ENCODE measurements at places on chromosomes 4 and X.

GRCh38 chr4:104248726-104249125, 246.0 kb downstream of the CXXC4 start:
- DNase-seq, result no peak

- DNase-seq, result no peak
Measured at GRCh38 chr4:24742773-24743172, 52.6 kb upstream of the SOD3 start.

- DNase-seq, result no peak
Measured at GRCh38 chrX:103846386-103846785, 14.3 kb upstream of the RAB9B start.

DNA sequence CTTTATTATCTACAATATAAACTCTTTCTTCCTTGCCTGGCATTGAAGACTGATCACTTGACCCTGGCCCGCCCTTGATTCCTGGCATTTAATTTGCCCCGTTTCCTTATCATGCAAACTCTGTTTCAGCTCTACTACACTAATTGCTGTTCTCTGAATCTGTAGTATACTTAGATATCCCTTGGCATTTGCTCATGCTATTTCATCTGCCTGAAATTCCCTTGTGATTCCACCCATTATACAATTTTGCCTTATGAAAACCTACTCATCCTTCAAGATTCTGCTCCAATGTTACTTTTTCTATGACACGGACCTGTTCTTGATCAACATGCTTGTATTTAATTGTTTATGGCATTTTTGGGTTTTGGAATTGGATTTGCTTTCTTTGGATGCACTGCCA, 459.9 kb upstream of the AMOT start:
- DNase-seq, result no peak

- no peak for DNase-seq
Measured at GRCh38 chr4:60020389-60020788, 1179.7 kb upstream of the ADGRL3 start.

GRCh38 chr4:102862016-102862415, 6.8 kb upstream of the CISD2 start:
- DNase-seq, result no peak

- no peak for DNase-seq
Measured at GRCh38 chrX:130834149-130834548, 68.9 kb downstream of the ENOX2 start.

GRCh38 chr4:71188156-71188640, 150.6 kb upstream of the SLC4A4 start:
- DNase-seq, result no peak

- no peak for DNase-seq
Measured at GRCh38 chr4:88276952-88277710, 7.2 kb downstream of the PPM1K start.

GRCh38 chrX:69615779-69616456, at the start of gene EDA:
Gene EDA (plus strand): TSS chrX:69616113.
- no peak for DNase-seq

DNA sequence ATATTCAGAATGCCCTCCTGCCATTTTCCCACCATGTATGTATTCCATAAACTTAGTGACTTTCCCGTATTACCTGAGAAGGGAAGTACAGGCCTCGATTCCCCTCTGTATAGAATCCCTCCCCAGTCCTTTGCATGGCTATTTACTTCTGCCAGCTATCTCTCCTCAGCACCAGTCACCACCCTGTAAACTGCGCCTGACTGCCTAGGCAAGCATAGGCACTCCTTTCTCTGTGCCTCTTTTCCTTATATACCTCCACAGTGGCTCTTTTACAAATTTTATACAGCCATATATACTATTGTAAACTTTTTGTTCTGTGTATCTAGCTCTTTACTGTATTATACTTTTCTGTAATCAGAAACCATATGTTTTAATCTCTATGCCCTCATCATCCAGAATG, 130.9 kb upstream of the TET2 start:
- DNase-seq, result no peak

DNA sequence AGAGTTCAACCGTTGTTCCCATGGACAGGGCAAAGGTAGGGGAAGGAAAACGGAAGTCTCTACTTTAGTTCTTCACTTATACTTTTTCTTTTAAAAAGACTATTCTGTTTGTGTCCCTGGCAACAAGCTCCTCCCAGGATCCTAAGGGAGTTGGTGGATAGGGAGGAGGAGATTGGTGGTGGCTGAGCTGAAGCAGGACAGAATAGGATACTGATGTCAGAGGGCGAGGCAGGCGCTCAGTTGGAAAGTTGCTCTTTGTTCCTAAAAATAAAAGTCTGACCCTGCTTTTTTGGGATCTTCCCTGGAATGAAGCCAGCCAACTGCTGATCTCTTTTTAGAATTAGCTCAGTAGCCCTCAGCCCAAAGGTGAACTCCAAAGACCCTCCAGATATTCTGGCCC, 104.7 kb downstream of the MGST2 start:
- no peak for DNase-seq

DNA sequence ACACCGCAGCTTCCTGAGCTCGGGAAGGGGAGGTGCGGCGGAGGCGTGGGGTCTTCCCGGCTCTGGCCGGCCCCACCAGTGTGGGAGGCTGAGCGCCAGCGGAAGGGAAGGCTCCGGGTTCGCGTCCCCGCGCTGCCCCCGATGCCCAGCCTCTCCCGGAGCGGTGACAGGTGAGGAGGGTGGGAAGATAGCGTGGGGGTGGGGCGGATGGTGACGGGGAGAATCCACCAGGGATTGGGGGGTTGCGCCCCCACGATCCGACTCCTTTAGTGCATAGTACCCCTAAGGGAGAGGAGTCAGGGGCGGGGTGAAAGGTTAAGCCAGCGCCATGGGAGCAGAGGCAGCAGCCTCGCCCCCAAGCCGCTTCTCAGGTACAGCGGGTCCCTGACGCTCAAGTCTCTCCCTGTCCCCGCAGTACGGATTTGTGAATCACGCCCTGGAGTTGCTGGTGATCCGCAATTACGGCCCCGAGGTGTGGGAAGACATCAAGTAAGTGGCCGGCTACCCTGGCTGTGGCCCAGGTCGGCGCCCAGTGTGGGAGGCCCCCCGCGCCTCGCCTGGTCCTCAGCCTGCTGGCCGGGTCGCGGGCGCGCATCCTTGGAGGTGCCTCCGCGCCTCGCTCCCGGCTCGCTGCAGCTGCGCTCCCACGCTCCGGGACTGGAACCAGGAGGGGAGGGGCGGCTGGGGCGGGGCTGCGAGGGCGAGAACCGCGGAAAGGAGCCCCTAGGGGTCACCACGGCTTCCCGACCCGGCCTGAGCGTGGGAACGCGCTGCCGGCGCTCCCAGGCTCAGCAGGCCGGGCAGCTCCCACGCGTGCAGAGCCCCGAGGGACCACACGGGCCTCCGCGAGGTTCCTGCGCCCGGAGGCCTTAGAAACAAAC, 791 bp downstream of the GUCY1B1 start:
- DNase-seq, result no peak

GRCh38 chrX:107374831-107375230, 74.6 kb upstream of the FRMPD3 start:
- no peak for DNase-seq

GRCh38 chr4:51859476-51860031, 16.6 kb downstream of the DCUN1D4 start:
- no peak for DNase-seq

- DNase-seq, result no peak
Measured at GRCh38 chr4:78987683-78988082, 48.4 kb upstream of the PAQR3 start.

DNA sequence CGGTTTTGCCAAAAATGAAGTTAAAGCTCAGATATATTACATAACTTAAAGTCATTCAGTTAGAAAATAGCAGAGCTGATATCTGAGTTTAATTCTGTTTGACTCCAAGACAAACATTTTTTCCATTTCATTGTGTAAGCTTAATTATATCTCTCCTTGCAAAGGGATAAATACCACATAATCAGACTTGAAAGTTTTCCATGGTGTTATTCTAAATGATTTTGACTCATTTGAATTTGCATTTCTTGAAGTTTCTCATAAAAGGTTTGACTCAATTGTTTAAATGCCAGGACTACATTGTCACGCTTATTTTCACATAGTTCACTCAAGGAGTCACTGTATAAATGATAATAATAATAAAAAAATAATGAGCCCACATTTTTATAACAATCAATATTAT, 39.4 kb upstream of the DDX60 start:
- no peak for DNase-seq

- DNase-seq, result peak; percentile 5
Measured at GRCh38 chrX:103310555-103311398, at the start of gene BEX2. Gene BEX2 (minus strand): TSS chrX:103310990. CDS start chrX:103309976, 1,014 bp downstream.

DNA sequence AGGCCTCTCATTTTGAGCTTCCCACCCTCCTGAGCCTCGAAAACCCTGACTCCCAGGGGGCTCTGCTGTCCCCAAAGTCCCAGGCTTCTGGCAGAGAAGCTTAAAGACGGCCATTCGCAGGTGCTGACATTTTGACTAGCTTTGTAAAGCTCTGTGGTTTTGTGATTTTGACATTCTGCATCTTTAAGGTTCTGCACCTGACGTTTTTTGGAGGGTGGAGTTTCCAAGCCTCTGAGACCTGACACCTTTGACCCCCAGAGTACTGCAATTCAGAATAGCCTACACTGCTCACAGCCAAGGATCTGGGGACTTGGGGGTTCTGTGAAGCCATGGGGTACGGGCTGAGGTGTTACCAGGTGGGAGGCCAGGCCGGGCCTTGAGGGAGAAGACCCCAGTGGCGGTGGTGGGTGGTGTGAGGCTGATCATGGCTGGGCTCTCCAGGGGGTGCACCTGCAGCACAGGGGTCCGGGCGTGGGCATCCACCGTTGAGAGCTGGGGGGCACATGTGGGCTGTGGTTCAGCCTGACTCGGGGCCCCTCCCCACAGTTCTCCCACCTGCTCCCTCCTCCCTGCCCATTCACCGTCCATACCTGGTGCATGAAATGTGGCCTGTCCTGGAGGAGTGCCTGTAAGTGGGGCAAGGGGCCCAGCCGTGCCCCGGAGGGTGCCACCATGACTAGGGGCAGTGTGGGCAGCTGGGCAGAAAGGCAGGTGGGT, 7.3 kb downstream of the FOXP3 start:
- no peak for DNase-seq
